ENCODE measurements at places on chromosomes 5 and 9.

DNA sequence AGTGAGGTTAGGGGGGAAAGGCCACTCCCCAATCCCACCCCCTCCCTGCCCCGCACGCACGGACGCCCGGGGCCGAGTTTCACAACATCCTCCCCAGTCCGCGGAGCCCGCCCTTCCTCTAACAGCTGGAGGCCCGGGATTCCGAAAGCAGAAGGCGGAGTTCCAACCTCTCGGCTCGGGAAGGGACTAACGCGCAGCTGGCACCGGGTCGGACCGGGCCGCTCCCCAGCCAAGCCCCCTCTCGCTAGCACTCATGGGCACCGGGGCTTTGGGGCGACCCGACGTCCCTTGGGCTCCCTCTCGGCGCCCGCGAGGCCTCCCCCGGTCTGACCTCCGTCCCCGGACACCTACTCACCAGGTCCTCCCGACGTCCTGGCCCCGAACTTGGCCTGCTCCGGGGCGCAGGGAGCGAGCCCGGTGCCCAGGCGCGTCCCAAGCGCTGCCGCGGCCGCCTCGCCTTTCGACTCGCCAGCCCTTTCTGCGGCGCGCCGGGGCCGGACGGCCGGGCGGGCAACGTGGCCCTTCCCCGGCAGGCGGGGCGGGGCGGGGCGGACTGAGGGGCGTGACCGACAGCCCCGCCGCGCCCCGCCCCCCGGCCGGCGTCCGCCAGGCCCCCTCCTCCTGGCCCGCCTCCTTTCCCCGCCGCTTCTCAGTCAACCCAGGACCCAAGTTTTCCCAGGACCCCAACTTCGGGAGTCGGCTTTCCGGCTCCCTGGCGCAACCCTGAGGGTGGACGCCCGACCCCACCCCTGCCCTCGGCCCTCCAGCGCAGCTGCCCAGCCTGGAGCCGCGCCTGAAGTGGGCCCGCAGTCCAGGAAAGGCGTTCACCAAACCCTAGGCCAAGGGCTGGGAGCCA, at the start of gene MGAT1:
Gene MGAT1 (minus strand): TSS at position 482 of the 856 bp plus-strand sequence. CDS start 9,835 bp downstream, outside the sequence.
- DNase-seq, result peak; percentile 96

DNA sequence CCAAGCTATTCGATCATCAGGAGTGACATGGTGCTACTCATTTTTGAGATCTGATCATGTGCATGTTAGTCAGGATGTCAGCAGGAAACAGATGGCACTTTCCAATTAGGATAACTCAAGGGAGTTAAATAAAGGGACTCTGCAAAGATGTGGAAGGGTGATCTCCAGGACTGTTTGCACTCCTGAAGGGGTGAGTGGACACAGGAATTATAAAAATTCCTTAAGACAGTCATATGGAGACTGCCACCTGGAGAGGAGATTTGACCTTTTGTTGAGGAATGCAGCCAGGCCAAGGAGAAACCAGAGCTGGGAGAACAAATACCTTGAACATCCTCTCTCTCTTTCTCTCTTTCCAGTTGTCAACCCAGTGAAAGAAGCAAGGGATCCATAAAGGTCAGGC, 189.1 kb downstream of the GABRG2 start:
- no peak for DNase-seq

DNA sequence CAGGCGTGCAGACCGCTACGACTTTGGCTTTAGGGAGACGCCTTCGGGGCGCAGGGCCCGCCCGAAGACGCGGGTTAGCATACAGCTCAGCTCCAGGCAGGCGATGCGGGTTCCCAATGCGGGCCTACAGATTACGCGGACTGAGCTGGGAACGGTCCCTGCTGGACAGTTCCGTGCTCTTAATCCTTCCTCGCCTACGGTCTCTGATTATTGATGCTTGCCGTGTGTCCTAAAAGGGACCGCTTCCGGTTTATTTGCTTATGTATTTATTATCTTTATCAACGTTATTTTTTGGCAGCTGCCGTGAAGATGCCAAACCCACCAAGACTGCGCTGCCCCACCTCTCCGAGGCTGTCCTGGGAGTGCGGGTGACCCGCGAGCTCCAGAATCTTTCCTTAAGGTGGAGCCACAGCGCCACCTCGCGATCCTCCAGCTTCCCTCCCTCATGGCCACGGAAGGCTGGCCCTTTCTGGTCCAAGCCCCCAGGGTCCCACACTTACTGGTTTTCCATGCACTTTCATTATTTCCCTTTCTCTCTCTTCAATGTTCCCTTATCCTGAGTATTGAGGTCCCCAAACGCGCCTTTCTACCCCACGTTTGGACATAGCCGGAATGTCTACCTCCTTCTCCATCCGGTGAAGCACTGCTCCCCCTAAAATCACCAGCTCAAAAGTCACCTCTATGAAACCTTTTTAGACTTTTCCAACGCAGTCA, 7.0 kb upstream of the EBF1 start:
- peak; percentile 84 for DNase-seq

- DNase-seq, result no peak
Measured at GRCh38 chr9:92638621-92639101, 31.3 kb downstream of the IPPK start.

- no peak for DNase-seq
Measured at GRCh38 chr9:8693464-8693863, 893.9 kb upstream of the DMAC1 start.

GRCh38 chr5:15391704-15392397, 108.1 kb upstream of the FBXL7 start:
- DNase-seq, result peak; percentile 40

- DNase-seq, result no peak
Measured at GRCh38 chr5:128358826-128359225, 179.2 kb downstream of the FBN2 start.

- no peak for DNase-seq
Measured at GRCh38 chr5:6059137-6059800, 319.1 kb downstream of the MED10 start.

GRCh38 chr5:130002183-130002582, 97.9 kb downstream of the CHSY3 start:
- no peak for DNase-seq

DNA sequence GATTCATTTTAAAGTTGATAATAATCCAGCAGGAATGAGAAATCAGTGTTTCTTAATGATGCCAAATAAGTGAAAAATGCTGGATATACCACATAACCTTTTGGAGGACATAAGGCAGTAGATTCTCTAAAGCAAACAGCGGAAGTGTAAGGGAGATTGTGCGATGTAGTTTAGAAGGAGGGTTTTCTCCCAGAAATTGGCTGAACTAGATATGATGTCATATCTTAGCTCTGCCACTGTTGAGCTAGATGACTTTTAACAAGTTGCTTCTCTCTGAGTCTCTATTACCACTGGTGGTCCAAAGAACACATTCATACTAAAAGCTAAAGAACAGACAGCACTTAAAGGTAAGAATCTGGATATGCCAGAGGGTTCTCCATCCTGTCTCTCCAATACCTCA, 107.0 kb downstream of the NR6A1 start:
- no peak for DNase-seq

DNA sequence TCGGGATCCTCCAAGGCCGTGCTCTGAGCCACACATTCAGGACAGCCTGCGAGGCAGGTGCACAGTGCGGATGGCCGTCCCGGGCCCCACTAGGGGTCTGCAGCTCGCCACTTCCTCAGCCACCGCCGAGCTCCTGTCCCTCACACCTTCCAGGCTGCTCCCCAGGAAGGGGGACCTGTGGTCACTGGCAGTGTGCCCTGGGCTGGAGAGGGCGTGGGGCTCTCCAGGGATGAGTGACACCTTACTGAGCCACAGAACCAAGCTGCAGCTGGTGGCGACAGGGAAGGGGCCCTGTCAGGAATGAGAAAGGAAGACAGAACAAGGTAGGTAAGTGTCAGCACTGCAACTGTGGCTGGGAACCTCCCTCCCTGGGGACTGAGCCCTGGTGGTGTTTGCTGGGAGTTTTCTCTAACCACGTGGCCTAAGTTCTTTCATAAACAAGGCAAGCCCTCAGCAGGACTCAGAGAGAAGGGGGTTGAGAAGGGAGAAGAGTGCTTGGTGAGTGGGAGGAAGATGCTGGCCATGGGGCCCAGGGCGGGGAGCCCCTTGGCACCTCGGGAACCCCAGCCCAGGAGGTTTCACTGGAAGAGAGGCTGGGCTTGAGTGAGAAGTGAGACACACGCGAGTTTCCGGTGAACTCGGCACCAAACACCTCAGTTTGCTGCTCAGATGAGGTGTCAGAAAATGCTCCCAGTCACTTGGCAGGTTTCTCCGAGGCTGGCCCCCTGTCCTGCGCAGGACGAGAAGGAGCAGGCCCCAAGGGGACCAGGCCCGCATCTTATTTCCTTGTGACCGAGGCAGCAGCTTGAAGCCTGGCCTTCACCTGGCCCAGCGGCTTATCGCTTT, 5.2 kb downstream of the IL13 start:
- no peak for DNase-seq

GRCh38 chr5:52995914-52996313, 6.8 kb downstream of the ITGA2 start:
- no peak for DNase-seq

DNA sequence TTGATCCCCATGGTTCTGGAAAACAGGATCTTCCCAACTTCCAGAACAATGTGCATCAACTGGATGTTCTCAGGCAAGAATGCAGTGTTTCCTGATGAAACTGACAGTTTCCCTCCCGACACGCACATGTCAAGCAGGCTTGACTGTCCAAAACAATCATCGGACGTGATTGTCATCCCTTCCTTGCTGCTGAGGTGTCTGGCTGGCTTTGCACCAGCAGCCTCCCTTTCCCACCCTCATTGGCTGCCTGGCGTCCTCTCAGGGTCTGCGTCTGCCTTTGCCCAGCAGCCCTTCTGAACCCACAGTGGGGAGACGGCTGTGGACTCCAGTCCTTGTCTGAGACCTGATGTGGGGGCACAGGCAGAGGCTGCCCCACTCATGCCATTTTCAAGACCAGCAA, 110.8 kb downstream of the MARCHF3 start:
- peak; percentile 58 for DNase-seq

GRCh38 chr9:347667-348292, 133.1 kb downstream of the DOCK8 start:
- DNase-seq, result no peak

GRCh38 chr5:141713616-141714309, 31.7 kb upstream of the ARAP3 start:
- no peak for DNase-seq

DNA sequence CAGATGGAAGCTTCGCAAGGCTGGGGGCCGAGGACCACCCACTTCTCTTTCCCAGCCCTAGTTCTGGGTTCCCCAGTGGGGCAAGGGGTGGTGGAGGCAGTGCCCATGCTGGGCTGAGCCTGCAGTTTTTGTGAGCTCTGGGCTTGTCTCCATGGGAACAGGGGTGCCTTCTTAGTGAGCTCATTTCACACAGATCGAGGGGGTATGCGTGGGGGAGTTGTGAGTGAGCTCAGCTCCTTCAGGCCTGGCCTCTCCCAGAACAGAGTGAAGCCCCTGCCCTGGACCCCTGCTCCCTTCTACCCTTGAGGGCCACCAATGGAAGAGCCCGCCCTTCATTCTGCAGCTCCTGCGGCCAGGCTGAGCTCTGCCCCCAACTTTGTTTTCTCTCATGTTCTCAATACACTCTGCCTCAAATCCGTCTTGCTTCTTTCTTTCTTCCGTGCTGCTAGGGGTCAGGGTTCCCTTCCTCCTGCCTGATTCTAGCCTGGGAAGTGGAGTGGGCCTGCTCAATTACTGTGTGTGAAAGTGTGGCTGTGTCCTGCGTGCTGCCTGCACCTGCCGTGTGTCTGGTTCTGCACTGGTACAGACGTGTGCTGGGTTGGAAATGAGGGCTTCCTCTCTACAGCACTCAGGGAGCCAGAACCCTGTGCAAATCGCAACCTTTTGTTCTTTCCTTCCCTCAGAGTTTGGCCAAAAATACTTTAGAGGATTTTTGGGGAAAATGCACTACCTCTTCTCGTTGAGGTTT, 9.0 kb upstream of the MYOZ3 start:
- DNase-seq, result peak; percentile 49

GRCh38 chr5:165460911-165461310, 1955.5 kb downstream of the MAT2B start:
- DNase-seq, result no peak

- DNase-seq, result no peak
Measured at GRCh38 chr9:125487842-125488241, 219.2 kb downstream of the MAPKAP1 start.

DNA sequence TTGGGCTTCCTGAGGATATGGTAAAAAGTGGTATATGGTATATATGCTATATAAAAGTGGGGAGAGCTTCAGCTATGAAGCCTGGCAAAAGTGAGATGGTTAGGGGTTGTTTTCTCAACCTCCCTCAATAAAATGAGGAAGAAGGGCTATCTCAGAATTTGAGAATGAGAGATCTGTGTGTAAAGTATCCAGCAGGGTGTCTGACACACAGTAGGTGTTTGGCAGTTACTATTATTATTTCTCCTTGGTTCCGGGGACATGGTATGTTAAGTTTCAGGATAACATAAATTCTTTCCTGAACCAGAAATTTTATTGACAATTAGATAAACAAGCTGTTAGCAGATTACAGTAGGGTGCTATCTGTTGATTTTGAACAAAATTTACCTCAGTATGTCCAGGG, 94.1 kb downstream of the DENND1A start:
- no peak for DNase-seq

- DNase-seq, result no peak
Measured at GRCh38 chr5:125106271-125106670, 359.8 kb upstream of the ZNF608 start.

- DNase-seq, result no peak
Measured at GRCh38 chr5:146675636-146676035, 159.6 kb upstream of the GPR151 start.

DNA sequence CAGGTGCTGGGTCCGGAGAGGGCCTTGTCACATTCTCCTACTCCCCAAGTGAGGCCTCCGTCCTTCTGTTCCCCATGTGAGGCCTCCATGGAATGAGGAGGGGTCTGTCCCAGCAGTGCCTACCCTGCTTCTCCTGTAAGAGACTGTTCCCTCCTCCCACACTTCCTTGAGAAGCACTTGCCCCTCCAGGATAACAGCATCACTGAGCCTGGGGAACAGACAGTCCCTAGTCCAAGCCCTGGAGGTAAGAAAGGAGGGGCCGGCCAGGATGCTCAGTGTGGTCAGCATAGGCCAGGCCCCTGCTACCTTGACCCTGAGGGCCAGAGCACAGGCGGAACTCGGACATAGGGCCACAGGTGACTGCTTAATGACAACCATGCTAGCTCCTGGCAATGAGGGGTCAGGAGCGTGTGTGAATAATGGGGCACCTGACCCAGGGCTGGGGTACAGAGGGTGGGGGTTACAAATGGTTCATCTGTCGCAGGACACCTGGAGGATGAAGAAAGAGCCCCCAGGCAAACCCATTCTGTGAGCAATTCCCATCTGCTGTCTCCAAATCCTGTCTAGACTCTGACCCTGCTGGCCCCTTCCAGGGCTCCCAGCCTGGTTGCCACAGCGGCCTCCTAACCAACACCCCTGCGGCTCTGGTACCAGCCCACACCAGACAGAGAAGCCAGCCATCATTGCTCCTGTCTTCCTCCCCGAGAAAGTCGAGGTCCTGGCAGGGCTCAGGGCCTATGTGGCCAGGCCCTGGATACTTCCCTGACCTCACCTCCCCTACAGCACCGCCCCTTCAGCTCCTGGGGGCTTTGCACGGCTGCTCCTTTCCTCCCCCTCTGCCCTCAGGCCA, 20.3 kb downstream of the RALGDS start:
- no peak for DNase-seq

GRCh38 chr5:178383301-178383918, 150.8 kb upstream of the PHYKPL start:
- DNase-seq, result no peak
